ENCODE measurements at places on chromosomes 13 and 19.

- no peak for DNase-seq
Measured at GRCh38 chr13:27371932-27372331, 52.5 kb upstream of the GTF3A start.

GRCh38 chr19:48171710-48172109, 1.2 kb downstream of the ZSWIM9 start:
- DNase-seq, result no peak

- DNase-seq, result no peak
Measured at GRCh38 chr19:28026636-28027035, 1186.3 kb downstream of the UQCRFS1 start.

DNA sequence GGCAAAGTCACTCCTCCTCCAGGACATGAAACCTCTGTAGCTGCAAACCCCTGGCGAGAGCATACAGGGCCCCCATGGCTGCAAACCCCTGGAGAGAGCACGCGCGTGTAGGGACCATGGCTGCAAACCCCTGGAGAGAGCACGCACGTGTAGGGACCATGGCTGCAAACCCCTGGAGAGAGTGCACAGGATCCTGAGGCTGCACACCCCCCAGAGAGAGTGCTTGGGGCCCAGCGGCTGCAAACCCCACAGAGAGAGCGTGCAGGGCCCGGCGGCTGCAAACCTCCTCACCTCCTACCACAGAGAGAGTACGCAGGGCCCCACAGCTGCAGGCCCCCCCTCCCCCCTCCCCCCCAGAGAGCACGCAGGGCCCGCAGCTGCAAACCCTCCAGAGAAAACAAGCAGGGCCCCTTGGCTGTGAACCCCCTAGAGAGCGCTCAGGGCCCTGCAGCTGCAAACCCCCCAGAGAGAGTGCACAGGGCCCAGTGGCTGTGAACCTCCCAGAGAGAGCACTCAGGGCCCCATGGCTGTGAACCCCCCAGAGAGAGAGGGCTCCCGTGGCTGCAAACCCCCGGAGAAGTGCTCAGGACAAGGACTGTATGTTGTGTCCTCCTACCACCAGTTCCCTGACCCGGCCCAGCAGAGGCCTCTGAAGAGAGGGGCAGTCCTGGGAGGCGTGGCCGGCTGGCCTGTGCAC, 7.3 kb downstream of the ADPRHL1 start:
- DNase-seq, result no peak

DNA sequence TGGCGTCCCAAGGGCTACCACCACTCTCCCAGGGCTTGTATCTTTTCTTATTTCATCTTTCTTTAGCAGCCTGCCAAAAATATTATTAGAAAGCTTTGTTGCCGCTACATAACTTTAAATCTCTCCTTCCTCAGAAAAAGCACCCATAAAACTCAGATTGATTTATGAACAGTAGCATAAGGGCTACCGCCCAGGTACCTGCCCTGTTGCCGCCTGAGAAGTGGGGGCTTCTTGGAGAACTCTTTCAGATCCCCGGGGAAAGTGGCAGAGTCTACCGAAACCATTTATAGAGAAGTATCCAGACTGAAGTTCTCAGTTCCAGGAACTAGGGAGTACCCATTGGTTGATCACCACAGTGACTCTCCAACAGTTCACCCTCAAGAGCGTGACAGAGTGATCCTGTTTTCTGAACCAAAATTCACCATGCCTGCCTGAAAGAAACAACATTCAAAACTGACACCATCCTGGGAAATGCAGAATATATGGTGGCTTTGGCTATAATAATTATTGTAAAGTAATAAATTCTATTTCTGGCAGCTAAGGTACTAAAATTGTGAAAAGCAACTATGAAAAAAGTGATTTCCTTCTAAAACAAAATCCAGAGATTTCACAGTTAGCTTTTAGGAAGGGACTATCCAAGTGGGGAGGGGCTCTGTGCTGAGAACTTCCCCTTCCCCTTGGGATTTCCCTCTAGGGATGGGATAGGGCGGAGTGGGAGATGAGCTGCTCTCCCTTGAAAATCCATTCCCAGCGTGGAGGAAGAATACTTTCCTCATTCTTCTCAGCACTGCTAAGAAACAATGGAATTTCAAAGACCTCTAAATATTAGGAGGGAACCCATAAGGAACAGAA, 877 bp upstream of the N4BP2L1 start:
- DNase-seq, result no peak

- DNase-seq, result no peak
Measured at GRCh38 chr13:72534951-72535640, 192.3 kb downstream of the MZT1 start.

DNA sequence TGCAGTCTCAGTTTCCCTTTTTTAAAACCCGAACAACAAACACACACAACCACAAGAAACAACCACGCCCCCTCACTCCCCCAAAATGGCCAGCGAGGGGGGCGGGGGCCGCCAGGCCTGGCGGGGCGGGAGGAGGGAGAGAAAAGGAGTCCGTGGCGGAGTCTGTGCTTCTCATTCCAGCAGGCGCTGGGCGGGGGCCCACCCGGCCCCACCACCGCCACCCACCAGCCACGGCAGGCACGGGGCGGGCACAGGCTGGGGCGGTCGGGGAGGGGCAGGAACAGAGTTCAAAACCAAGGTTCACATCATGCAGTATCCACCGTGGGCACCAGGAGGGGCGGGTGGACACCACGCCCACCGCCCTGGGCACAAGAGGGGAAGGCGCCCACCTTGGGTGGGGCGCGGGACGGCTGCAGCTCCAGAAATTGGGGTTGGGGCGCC, 12.9 kb downstream of the DPF1 start:
- no peak for DNase-seq

DNA sequence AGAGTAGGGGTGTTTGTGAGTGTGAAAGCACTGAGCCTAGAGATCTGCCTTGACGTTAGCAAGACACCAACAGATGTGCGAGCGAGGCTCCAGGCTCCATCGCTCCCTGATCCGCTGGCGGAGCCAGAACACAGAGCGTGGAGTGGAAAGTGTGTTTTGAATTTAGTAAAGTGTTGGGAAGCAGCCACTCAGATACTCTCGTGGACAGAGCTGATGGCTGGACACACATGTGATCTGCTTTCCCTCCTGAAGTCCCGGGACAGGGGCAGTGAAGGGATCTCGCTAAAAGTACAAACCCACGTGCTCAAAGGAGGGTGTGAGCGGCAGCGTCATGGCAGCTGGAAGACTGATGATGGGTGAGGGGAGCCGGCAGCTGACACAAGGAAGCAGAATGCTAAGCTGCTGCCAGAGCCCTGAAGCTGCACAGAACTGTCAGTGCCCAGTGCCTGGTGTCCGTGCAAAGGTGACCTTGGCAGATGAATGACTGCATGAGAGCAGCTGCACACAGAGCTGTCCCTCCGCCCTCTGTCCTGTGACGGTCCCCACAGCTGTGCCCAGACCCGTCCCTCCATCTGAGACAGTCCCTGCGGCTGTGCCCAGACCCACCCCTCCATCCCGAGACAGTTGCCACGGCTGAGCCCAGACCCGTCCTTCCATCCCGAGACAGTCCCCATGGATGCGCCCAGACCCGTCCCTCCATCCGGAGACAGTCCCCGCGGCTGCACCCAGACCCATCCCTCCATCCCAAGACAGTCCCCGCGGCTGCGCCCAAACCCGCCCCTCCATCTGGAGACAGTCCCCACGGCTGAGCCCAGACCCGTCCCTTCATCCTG, 29.6 kb upstream of the TMEM255B start:
- no peak for DNase-seq

Data from GM12892 (cell line).